Activated CD4-positive, alpha-beta T cell treated with anti-CD3 and anti-CD28 coated beads for 4 hours (primary cell): ENCODE measurements at places on chromosomes 4 and X.

- no peak for DNase-seq
Measured at GRCh38 chrX:149458586-149458985, 46.5 kb downstream of the IDS start.

DNA sequence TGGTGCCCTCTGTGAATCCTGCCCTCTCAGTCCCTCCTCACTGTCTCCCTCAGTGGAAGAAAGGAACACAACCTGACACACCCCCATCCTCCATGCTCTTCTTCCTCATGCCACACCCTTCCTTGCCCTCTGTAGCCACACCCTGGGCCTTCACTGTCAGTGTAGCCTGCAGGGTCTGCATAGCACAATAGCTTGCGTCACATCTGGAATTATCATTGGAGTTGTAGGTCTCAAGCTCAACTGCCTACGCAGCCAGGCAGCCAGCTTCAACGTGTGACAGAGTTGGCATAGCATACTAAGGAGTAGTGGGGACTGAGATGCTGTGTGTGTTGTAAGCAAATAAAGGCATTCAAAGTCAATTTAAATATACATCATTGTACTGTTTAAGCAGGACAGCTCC is 113.5 kb upstream of the SCML1 start:
- no peak for DNase-seq

DNA sequence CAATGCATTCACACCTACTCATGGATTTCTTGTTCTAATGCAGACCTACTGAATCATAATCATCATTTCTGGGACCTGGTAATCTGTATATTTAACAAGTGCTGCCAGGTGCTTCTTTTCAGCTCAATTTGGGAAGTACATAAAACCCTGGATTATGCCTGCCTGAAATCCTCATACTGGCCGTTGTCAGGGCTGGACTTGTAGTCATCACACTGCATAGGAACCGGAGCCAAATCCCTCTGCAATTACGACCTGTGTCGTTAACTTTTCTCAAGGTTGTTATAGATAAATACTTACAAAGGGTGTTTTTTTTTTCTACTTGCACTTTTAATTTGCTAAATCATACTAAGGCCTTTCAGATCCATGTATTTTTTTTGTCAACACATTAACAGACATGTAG is 294.9 kb upstream of the PRPS2 start:
- no peak for DNase-seq

GRCh38 chr4:89528526-89529133 is 221.0 kb upstream of the GPRIN3 start:
- DNase-seq: no peak

GRCh38 chrX:73851014-73852009 is 288.3 kb downstream of the CHIC1 start:
- no peak for DNase-seq
